Fibroblast of mammary gland (primary cell): ENCODE measurements at places on chromosomes 3 and 15.

DNA sequence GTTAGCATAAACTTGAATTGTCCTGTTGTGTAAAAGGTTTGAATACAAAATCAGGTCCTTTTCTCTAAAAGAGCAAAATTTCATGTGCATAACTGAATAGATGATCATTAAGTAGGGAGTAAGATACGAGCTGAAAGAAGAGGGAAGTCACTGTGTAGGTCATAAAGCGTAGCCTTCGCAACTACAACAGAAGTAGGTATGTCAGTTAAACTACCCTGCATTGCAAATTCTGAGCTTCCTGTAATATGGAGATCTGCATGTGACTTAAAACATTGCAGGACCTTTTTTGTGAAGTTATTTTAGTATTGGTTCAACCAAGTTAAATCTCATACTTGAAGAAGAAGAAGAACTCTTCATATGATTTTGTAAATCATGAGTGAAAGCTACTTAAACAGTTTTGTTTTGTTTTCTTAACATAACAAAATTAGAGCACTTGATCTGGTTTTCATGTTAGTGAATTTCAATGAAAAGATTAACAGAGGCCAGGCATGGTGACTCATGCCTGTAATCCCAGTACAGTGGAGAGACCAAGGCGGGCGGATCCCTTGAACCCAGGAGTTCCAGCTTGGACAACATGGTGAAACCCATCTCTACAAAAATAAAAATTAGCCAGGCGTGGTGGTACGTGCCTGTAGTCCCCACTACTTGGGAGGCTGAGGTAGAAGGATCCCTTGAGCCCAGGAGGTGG lies 26.4 kb downstream of the ARMC8 start:
- no peak for DNase-seq

DNA sequence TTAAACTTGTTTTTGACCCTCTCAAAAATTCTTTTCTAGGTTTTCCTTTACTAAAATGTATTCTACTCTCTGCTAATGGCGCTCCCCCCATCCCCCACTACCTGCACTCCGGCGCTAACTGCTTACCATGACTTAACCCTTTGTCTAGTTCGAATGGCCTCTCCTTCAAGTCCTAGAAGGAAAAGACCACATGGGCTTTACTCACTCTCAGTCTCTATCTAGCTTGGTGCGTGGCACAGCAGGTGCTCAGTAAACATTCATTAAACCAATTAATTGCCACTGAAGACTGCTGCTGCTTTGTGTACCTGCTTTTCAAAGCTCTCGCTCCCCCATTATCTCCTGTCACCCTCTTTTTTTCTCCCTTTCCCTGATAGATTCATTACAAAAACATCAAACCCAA lies 457.7 kb upstream of the THRB start:
- DNase-seq = no peak

DNA sequence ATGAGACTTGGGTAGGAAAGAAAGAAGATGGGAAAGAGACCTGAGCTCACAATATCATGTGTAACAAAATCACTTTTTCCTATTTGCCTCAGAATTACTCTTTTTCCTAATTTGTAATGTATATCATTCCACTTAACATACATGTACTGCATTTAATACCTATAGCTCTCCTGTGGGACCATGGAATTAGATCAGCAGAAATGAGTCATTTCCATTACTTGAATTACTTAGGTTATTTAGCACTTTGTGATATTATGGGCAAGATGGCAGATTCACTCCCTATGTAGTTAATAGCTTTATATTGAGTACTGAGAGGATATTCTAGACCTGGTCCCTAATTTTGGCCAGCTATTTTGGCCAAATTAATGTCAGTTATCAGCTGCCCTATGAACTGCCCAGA lies 70.5 kb downstream of the ZNF609 start:
- no peak for DNase-seq

GRCh38 chr3:172253200-172253599 lies 195.1 kb downstream of the GHSR start:
- no peak for DNase-seq

DNA sequence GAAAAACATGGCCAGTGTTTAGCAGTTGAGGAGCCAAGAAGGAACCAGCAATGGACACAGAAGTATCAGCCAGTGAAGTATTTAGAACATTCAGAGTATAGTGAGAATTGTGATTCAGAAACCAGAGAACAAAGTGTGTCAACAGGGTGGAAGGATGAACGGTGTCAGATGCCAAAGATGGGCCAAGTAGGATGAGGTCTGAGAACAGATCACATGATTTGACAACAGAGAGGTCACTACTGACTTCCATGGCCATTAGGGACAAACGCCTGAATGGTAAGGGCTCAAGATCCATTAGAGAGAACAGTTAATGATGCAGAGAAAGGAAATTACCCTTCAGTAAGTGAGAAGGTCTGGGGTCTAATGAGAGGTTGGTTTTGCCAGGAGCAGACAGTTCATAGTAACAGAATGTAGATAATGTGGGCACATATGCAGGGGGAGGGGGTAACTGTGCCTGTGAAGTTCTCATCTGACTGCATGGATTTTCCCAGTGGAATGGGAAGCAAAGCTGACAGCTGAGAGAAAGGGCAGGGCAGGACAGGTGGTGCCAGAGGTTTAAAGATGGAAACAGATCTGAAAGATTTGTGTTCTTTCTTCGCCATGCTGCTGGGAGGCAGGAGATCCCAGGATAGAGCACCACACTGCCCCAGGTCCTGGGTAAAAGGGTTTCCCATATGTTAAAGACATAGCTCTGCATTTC lies 4.8 kb upstream of the ACAD9 start:
- DNase-seq = no peak

DNA sequence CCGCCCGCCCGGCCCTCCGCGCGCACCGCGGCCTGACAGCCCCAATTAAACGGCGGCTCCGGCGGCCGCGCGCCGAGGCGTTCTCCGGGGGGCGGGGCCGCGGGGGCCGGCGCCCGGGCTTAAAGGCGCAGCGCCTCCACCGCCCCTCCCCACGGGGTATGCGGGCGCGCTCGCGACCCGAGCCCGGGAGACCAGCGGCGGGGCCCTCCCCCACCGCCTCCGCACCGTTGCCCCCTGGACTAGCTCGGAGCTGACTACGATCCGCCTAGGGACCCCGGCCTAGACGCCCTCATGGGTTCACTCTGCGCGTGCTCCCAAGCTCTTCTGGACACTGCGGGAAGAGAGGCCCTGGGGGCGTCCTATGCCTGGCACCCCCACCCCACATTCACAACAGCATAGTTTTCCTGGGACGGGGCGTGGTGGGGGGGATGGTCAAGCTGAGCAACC lies at the start of gene DUSP7:
Gene DUSP7, minus strand, starts transcription at position 51 of the 447 bp plus-strand sequence. CDS start 205 bp downstream, outside the sequence.
- peak; percentile 39 for DNase-seq

DNA sequence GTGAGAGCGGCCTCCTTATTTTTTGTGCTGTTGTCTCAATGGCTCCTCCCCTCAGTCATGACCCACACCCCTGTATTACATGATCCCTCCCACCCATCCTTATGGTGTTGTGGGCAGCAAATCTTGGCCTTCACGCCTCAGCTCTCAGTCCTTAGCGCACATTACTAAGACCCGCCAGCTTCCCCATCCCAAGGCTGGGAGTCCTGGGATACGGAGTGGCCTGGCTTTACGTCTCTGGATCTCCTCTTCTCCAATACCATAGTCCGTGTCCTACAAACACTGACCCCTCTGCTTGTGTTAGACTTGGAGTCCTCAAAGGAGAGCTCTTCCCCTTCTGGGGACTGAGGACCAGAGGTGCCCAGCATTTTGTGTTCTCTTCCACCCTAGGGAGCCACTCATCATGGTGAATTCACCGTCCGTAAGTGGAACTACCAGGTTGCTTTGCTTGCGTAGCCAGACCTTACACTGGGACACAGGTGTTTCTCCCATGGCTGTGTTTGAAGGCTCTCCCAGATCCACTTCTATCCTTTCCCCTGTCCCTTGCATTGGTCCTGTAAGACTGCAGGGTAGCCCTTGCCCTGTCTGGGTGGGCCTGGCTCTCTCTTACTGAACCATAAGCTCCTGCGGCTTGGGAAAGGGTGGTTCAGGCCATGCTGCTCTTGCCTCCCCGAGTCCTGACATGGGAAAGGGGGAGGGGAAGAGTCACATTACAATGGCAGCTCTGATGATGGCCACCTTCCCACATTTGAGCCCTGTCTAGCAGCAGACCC lies 13.6 kb downstream of the GRM2 start:
- DNase-seq = no peak

GRCh38 chr3:181712553-181713279 lies 991 bp downstream of the SOX2 start:
- no peak for DNase-seq

DNA sequence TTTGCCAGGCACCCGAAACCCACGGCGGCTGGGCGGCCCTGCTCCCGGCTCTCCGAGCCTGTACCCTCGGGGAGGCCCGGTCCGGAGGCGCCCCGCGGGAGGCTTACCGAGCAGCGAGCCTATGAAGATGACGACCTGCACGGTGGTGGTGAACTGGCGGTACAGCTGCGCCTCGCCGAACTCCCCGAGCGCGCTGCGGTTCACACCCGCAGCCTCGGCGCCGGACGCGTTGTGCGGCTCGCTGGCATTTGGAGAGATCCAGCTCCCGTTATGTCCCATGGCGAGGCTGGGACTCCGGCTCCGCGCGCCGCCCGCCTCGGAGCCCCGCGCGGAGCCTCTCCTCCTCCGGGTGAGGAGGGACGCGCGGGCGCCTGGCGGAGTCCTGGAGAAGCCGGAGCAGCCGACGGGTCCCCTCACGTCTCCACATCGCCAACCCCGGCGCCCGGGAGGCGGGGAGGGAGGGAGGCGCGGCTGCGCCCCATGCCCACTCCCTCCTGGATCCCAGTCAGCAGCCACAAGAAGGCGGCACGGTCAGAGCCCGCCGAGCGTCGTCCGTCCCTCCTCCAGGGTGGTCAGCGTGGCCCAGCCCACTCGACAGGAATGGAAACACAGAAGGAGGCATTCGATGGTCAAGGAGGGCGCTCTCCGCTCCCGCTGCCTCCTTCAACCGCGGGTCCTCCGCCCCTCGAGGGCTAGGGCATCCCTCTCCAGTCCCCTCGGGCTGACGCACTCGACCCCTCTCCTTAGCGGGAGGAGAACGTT lies at the start of gene GPR176:
Gene GPR176, minus strand, starts transcription at position 519 of the 762 bp plus-strand sequence. Its CDS starts 240 bp downstream, at position 279.
- DNase-seq = peak; percentile 82

- DNase-seq = no peak
Measured at GRCh38 chr15:32903591-32904290, 185.9 kb downstream of the GREM1 start.

GRCh38 chr3:63727233-63727632 lies 74.8 kb downstream of the SNTN start:
- peak; percentile 45 for DNase-seq

- no peak for DNase-seq
Measured at GRCh38 chr3:132983143-132983770, 54.9 kb upstream of the TMEM108 start.
